Activated T-helper 1 cell treated with anti-CD3 and anti-CD28 coated beads, Interleukin-2, amount 50 U/mL, for 16 hours (primary cell): ENCODE measurements at places on chromosomes 16 and 17.
A peak's percentile ranks its signal among the peaks of the same experiment; 100 is the strongest.

DNA sequence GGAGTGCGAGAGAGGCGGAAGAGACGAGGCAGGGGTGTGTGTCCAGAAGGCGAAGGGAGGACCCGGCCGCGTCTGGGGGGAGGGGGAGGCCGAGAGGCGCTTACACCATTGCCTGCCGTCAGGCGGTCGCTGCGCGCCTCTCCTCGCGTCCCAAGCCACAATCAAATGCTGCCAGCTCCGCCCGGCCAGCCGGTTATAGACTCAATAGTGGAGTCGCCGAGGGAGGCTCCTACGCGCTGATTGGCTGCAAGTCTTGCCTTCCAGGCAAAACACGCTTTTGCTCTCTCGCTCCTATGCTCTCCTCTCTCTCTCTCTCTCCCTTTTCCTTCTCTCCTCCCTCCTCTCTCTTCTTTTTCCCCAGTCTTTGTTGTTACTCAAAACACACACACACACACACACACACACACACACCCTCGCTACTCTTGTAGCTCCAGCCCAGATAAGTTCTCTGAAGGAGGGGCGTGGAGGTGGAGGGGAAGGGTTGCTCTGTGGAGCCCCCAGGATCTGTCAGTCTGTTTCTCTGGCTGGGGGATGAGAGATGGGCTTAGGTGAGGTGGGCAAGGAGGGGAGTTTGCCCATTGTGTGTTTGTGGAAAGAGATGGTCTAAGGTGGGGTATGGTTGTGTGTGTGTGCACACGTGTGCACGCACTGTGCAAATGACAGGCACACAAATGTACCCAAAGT is at the start of gene DLX3:
TSS of gene DLX3 (minus strand) at position 170 of the 684 bp plus-strand sequence. CDS start 226 bp downstream, outside the sequence.
- DNase-seq = no peak

GRCh38 chr16:73151225-73151624 is 103.3 kb upstream of the ZFHX3 start:
- no peak for DNase-seq

DNA sequence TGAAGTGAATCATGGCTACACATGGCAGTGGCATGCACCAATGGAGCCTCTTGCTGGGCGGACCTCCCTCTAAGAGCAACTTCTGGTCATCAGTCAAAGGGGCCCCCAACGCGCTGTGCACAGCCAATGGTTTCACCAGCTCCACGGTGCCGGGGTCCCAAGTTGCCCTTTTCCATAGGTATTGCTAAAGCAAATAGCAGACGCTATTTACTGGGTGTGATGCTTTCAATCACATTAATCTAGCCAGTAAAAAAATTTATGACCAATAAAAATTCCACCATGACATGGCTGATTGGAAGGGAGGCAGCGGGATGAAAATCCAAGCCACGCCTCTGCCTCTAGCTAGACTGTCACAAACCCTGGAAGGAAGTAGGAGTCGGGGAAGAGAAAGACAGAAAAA is 680.3 kb upstream of the SOX9 start:
- DNase-seq = no peak

DNA sequence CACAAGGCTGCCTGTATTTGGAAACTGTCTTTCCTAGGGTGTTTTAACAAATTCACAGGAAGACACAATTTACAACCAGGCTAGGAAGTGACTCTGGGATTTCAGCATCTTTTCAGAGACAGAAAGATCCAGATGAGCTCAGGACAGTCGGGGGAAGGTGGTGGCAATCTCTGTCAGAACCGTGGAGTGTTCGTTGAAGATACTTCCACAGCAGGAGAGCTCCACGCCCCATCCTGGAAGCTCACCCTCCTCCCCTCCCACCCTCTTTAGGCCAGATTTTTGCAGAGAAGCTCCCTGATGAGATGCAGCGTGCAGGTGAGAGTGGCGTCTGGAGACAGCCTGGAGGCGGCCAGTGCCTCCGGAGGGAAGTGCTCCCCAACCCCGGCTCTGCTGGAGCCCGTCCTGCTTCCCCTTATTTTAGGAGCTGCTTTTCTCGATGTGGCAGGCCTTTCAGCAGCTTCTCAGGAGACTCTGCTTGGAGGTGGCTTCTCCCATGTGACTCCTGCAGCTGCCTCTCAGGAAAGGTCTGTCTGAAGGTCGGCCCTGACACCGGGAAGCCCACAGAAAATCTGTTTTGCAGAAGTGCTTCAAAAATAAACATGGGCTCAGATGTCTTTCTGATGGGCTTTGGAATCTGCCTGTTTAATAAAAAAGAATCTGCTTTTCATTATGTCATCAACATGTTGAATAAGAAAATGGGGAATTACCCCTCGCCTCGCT is 186.4 kb upstream of the CHMP6 start:
- no peak for DNase-seq

GRCh38 chr16:180681-181564 is 664 bp downstream of the HBQ1 start:
- DNase-seq = peak; percentile 80

DNA sequence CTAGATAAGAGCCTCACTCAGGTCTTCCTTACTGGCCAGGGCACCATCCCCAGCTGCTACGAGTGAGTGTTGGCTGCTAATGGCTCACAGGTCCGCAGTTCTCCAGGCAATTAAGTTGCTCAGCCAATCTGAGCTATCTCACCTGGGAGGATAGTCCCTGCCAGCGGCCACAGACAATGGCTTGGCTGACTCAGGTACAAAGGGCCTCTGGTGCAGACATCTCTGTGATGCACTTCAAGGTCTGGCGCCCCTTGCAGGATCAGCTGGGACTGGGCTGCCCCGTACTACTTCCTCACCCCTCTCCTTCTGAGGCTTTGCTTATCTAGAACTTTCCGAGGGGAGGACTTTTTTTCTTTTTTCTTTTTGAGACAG is 49.2 kb upstream of the EMP2 start:
- DNase-seq = no peak

- peak; percentile 35 for DNase-seq
These were observed at the start of gene CYB561 for GRCh38 chr17:63445954-63446752. TSS of gene CYB561 (minus strand) at chr17:63446306. CDS start at chr17:63437547, 8,759 bp downstream.

DNA sequence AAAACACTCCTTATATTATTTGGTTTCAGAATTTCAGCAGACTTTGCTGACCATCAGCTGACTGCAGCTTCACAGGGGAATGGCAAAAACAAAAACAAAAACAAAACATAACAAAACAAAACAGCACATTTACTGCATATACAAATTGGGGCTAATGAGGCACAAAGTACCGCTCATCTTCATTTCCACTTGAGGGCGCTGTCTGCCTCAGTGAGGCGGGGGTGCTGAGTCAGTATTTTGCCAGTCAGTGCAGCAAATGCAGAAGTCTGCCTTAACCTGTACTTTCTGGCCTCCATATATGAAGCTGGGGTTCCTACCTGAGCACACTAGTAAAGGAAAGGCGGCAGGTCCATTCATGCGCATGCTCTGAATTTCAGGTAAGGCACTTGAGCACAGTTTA is 13.5 kb upstream of the DYNLRB2 start:
- DNase-seq = peak; percentile 8

DNA sequence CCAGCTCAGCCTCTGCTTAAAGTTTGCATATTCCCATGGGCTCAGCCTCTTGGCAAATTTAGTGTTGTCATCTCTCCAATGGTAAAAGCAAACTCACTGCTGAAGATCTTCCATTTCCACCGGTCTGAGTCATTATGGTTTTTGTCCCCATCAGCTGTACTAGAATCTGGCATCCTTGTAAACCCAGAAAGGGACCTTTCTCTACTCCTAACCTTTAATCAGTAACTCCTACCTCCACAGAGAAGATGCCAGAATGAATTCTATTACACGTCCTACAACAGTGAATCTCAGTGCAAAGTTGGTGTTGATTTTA is 45.8 kb downstream of the ZNF652 start:
- no peak for DNase-seq

GRCh38 chr17:47077576-47077975 is 98.5 kb upstream of the RPRML start:
- no peak for DNase-seq

DNA sequence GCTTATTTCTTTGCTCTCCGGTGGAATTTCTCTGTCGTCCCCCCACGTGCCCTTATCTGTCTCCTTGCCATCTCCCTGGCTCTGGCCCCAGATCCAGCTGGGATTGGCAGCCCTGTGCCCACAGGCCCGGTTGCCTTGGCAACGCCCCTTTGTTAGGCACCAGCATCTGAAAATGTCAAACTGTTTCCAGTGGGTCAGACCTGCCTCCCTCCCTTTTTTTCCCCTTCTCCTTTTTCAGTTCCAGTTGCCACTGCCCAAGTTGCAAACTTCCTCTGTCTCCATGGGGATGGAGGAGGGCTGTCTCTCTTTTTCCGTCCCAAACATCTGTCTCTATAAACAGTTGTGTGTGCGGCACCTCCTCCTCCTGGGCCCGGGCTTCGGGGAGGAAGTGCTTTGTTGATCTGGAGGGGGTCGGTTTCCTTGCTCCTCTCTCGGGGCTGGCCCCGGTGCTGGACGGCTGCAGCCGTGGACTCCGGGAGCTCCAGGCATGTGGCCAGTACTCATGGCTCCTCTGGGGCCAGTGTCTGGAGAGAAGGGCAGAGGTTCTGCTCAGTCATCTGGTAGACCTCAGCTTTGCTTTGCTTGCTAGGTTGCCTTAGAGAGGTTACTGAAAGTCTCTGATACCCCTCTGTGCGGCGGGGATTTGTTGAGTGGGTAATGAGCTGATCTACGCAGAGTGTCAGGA is 35.3 kb downstream of the SOCS3 start:
- DNase-seq = no peak

DNA sequence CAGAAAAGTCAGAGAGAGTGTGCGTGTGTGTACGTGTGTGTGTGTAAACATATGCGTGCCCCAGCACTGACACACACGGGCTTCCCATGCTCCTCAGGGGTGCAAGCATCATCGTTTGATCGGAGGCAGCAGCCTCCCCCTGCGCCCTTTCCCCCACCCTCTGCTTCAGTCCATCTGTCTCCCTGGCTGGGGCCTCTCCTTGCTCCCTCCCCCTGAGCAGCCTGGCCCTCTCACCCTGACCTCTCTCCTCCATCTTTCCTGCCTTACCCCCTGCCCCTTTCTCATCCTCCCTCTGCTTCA is 4.4 kb downstream of the STX1B start:
- DNase-seq = no peak

GRCh38 chr17:7916808-7917207 is 719 bp upstream of the RNF227 start:
- no peak for DNase-seq

GRCh38 chr17:70060415-70060814 is 14.6 kb upstream of the KCNJ16 start:
- DNase-seq = no peak

GRCh38 chr16:63982741-63983140 is 1139.1 kb downstream of the CDH11 start:
- DNase-seq = no peak

- DNase-seq = no peak
These were observed 174.2 kb upstream of the KCNJ16 start for GRCh38 chr17:69900829-69901228.

GRCh38 chr17:63132459-63132911 is 166.4 kb downstream of the TANC2 start:
- no peak for DNase-seq

- no peak for DNase-seq
These were observed 10.5 kb downstream of the PDZD9 start for GRCh38 chr16:21990381-21990944.

GRCh38 chr17:34858591-34859565 is 102.4 kb downstream of the CCT6B start:
- no peak for DNase-seq

GRCh38 chr17:72390675-72391508 is 270.1 kb downstream of the SOX9 start:
- no peak for DNase-seq

DNA sequence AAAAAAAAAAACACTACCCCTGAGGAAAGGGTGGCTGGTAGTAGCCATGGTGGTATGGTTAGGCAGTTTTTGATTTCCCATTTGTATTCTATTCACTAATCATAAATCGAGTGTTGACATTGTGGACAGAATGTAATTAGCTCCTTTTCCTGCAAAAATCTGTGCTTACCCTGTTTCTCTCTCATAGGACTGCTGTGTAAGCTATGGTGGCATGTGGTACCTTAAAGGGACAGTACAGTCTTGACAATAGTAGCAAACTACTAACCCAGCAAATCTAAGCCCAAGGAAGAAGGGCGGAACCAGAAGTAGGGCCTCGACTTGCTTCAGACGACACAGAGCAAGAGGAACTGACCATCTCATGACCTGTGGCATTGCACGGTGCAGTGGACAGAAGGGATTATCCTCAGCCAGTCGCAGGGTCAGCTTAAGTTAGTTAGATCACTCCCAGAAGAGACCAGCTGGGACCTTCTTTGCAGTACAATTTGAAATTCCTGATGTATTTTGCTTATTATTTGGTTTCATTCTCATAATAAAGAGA is 36.3 kb downstream of the POLR3E start:
- no peak for DNase-seq

GRCh38 chr17:47846716-47847340 is 4.1 kb downstream of the SP6 start:
- DNase-seq = no peak

DNA sequence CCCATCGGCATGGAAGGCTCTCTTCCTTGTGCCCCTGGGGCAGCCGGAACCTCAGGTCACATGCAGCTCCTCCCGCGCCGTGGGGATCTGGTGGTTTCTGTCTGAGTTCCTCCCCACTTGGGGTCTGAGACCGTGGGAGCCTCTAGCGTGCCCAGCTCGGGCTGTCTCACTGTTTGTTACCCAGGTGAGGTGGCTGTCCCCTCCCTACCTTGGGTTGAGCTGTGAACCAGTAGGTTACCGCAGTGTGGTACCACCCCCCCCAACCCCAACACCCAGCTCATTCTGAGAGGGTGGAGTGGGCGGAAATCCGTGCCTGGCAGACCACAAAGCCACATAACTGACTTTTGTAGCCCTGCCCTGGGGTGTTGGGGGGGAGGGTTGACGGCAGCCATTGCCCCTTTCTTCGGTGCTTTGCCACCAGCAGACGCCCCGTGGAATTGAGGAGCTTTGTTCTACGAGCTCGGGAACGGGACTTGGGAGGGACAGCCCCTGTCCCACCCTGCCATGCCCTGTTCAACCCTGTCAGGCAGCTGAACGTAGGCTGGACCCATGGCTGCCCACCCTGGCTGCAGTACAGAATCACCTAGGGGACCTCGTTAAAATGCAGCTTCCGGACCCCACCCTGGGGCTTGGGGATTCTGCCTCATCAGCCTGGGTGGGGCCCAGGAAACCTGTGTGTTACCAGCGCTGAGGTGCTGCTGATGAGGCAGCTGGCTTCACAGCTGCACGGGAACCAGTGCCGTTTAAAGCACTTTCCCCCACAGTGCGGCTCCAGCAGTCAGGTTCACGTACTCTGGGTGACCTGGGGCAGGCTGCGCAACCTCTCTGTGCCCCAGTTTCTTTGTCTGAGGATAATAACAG is 18.5 kb downstream of the RAP1GAP2 start:
- peak; percentile 86 for DNase-seq

- no peak for DNase-seq
These were observed 6.5 kb upstream of the CTCF start for GRCh38 chr16:67555795-67556212.

- DNase-seq = no peak
These were observed 5.4 kb downstream of the THRA start for GRCh38 chr17:40068129-40068581.

- no peak for DNase-seq
These were observed 537.1 kb upstream of the EEF2KMT start for GRCh38 chr16:5634666-5635180.
